Stimulated activated naive CD4-positive, alpha-beta T cell treated with Interleukin-2 at 50 U/mL for 16 hours (primary cell): ENCODE measurements at places on chromosomes 6 and 20.

DNA sequence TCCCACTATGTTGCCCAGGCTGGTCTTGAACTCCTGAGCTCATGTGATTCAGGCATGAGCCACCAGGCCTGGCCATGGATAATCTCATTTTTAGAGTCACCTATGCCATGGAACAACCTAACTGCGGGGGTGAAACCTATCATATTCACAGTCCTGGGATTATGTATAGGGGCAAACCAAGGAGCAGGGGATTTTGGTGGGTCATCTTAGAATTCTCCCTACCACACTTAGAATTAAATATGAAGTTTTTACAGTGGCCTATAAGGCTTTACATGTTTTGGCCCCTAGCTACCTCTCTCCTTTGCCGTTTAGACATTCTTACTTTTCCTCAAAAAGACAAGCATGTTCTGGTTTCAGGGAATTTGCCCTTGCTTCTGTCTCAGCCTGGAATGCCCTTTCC, 20.6 kb upstream of the VEGFA start:
- no peak for DNase-seq

DNA sequence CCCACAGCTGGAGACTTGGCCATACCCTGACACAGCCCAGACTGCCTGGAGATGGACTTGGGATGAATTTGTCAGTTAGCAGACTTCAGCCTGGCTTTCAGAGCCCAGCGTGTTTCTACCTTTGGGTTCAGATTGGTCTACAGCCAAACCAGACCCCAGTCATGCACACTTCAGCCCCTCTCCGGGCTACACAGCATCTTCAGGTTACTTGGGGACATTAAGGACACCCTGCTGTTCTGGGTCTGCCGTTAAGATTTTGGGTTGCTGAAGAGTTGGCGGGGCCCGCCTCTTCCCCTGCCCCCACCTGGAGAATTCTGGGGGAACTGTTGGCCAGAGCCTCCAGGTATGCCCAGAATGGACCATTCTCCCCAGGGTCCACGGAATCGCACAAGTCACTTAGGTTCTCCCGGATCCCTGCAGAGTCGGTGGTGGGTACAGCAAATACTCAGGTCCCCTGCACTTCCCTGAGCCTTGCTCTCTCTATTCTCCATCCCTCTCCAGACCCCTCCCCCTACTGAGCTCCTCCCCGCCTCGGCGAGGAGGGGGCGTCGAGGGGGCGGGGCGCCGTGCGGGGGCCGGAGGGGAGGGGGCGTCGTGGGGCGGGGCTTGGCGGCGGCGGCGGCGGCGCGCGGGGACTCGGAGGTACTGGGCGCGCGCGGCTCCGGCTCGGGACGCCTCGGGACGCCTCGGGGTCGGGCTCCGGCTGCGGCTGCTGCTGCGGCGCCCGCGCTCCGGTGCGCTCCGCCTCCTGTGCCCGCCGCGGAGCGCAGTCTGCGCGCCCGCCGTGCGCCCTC, at the start of gene PTK7:
PTK7 (plus strand) TSS at position 645 of the 794 bp plus-strand sequence. CDS start 175 bp downstream, outside the sequence.
- no peak for DNase-seq

DNA sequence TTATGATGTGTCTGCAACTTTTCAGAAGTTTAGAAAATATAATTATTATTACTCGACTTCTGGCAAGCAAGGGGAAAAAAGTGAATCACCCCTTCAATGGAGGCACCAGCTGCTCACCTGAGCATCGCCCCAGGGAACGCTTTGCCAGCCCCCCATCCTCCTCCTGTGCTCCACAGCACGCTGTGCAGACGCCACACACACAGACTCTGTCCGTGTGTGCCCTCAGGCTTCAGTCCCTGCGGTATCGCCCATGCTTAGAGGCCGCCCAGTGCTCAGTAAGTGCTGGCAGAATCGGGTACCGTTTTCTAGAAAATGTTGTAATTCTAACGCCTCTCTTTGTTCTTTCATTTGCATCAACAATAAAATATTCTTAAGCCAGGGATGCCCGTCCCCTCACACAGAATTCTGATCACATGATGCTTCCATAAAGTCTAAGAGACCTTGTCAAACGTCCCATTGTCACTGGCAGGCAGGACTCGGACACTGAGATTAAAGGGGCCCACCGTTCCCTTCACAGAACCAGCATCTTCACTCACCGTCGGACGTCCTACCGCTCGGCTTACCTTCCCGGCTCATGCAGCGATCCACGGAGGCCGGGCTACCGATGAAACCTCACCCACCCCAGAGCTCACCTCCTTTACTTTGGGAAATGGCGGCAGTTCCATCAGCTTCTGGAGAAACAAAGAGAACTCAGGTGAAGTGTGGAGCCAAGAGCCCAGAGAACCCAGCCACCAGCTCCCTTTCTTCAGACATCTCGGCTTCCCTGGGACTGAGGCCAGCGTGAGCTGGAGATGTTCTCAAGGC, 105.5 kb downstream of the DLL1 start:
- no peak for DNase-seq

- no peak for DNase-seq
Observed at GRCh38 chr6:42409581-42409980, 42.1 kb downstream of the TRERF1 start.

DNA sequence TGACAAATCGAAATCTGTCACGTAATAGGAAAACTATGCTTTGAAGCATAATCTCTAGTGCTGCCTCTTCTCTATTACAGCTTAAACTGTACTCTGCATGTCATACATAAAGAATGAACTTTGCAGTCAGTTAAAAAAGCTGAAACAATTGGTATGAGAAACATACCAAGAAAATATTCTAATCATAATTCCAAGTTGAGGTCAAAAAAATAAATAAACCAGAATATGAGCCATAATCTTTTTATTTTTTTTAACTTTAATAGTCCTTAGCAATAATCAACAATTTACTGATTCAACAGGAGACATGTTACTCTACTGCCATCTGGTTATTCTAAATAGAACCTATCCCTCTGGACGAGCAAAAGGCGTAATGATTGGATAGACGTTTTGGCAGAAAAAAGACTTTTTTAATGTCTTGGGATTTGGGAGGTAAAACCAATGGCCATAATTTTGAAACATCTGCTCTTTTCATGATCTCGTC, 224.4 kb upstream of the FLRT3 start:
- DNase-seq, result no peak

GRCh38 chr20:11375966-11376365, 541.7 kb upstream of the BTBD3 start:
- DNase-seq, result no peak

DNA sequence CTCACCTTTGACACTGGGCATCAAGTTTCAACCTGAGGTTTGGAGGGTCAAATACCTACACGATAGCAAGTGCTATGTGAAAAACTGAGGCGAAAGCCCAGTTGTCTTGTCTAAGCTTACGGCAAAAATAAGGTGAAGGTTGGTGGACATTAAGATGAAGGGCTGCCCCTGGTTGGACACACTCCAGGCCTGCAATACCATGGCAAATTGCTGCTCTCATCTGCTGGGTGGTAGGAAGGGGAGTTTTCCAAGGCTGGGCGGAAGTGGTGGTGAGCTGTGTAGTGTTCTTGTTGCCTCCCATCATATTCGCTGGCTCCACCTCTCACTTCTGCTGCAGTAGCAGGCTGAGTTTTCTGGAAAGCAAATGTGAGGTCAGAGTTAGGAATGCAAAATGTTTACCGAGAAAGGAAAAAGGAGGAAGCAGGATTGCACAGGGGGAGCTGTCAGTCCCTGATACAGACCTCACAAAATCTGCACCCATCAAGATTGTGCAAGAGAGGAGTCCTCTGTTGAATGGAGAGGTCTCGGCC, 33.7 kb downstream of the SCP2D1 start:
- DNase-seq, result no peak

- DNase-seq, result no peak
Observed at GRCh38 chr6:50990750-50991446, 172.2 kb downstream of the TFAP2B start.

- DNase-seq, result no peak
Observed at GRCh38 chr6:7868926-7869325, 41.7 kb downstream of the TXNDC5 start.

DNA sequence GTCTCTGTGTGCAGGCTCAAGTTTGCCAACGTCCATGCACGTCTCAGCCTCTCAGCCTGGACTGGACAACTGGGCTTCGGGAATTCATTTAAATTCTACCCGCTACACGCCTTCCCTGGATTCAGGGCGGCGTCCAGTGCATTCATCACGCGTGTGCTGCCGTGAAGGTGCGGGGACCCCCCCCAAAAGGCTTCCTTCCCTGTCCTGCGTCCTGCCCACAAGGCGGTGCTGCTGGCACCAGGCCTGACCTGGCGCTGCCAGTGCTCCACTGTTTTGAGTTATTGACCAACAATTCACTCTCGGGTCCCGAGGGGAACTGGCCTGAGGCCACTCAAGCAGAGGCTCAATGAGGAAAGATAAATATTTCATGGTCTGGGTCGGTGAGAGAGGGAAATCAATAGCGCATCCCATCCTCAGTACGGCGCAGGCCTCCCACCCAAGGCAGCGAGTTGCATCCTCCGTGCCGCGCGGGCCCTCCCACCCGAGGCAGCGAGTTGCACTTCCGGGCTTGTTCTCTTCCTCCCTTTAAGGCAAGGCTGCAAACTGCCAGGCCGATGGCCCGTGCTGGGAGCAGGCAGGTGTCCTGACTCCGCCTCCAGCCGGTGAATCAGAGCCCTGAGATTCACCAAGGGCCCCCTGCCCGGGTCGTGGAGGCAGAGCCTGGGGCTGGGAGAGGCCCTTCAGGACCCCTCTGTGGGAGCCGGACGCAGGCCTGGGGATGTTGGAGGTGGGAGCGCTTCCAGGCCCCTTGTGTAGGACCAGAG, 22.8 kb upstream of the BHLHE23 start:
- no peak for DNase-seq

GRCh38 chr6:44898296-44898930, 429.7 kb upstream of the RUNX2 start:
- no peak for DNase-seq

- no peak for DNase-seq
Observed at GRCh38 chr20:47586649-47587294, 85.1 kb downstream of the NCOA3 start.

DNA sequence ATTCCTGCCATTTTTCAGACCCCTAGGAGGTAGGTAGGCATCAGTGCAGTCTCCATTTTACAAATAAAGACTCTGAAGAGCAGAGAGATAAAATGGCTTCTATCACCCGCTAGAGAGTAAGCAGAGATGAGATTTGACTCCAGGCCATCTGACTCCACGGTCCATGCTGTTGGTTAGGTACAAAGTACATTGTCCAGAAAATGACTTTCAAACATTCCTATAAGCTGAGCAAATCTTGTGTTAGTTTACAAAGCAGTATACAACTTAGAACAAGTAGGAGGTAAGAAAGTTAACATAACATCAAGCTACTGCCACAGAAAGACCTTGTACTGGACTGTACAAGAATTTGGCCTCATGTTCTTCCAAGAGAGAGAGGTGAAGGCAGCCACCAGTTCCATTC, 14.9 kb downstream of the BTN1A1 start:
- no peak for DNase-seq

DNA sequence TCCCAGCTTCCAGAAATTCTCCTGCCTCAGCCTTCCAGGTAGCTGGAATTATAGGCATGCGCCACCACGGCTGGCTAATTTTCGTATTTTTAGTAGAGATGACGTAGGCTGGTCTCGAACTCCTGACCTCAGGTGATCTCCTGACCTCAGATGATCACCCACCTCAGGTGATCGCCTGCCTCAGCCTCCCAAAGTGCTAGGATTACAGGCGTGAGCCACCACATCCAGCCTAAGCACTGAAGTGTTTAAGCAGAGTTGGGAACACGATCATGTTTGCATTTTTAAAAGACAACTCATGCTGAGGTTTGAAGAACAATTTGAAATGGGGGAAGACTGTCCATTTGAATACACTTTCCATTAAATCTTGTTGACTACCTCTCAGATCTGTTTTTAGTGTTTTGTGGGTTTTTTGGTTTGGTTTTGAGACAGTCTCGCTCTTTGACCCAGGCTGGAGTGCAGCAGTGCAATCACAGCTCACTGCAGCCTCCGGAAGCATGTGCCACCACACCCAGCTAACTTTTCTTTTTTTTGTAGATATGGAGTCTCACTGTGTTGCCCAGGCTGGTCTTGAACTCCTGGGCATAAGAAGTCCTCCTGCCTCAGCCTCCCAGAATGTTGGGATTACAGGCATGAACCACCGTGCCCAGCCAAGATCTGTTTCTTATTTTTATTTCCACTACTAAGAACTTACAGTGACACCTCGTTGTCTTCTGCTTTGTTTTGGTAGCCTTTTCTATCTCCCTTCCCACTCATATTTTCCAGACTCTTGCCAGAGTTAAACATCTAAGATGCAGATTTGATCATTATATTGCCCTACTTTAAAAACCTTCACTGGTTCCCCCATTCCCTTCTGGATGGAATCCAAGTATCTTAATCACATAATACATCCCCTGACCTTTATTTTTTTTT, 5.5 kb downstream of the CASP8AP2 start:
- DNase-seq, result peak; percentile 27

DNA sequence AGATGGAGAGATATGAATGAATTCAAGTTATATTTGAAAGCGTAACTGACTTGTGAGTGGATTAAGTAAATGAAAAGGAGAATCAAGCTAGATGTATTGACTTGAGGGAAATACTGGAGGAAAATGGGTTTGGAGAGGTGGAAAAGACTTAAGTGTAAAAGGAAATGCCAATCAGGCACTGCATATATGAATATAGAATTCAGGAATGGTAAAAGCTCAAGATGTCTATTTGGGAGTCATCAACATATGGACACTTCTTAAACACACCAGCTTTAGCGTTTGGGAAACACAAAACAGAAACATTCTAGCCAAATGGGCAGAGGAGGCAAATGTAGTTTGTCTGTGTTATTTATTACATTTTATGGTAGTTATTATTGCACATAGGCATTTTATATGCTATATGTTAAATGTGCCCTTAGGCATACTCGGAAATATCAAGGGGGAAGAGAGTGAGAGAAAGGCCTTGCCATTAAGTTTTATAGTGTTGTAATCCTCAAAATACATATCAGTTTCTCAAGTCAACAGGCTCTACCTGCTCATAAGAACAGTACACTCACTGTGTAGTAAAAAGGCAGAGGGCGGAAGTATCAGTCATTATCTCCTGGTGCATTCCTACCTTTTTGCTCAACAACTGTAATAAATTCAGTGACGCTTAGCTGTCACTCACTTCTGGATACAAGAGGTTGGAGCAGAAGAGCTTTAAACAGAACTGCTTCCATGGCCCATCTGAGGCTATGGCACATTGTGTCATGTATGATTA, 33.7 kb upstream of the ME1 start:
- no peak for DNase-seq
